Lung (tissue), 17 donors: ENCODE measurements at places on chromosomes 16 and 17. TPM values are rescaled to one million over a fixed set of nuclear protein-coding genes. Genes with fewer than 3 reads are reported as not detected.
A peak's percentile ranks its signal among the peaks of the same experiment; 100 is the strongest.

Gene SMIM36
- total RNA-seq = not detected

Gene PDK2
- total RNA-seq = 27.8 TPM

Gene RAB26
- 0.95 TPM for total RNA-seq

Gene NLRP1
- total RNA-seq = 29.2 TPM

Gene RANBP10
- 23.0 TPM for total RNA-seq

Gene NKD1
- total RNA-seq = 14.1 TPM

Gene ST6GALNAC2
- 20.8 TPM for total RNA-seq

Gene PPY
- total RNA-seq = not detected

GRCh38 chr16:51685498-51685897 lies 534.4 kb upstream of the SALL1 start:
- H3K4me1 ChIP-seq = no peaks in the 10 kb centered on the region
- no peak for DNase-seq
- no peaks in the 10 kb centered on the region for H3K36me3 ChIP-seq
- H3K27me3 ChIP-seq = no peaks in the 10 kb centered on the region
- H3K27ac ChIP-seq = no peak overlapping the region
- H3K4me3 ChIP-seq = no peak overlapping the region

DNA sequence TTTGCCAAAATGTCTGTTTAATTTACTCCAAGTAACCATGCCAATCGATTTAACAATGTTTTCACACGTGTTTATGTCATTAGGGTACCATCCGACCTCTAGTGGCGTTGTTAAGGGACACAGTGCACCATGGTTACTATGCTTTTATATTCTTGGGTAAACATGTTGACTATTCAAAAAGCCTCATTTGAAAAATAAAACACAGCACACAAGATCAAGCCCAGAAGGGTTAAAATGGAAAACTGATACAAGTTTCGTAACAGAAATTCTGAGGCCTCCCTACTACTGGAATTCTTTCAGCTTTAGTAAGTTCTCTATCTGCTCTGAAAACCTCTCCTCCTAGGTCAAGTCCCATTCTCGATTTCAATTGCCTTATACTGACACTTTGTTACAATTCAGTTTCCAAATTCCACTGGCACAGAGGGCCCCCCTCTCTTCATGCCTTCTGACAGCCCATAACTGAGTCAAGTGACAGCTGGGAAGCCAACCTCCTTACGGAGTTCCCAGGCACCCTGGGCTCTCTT lies 2.1 kb downstream of the CFAP20 start:
- no peak overlapping the region for H3K4me3 ChIP-seq
- H3K36me3 ChIP-seq = no peaks in the 10 kb centered on the region
- DNase-seq = peak; percentile 91
- H3K4me1 ChIP-seq = peaks cover 38% of the 10 kb centered on the region
- peak overlapping the region; percentile 52 for H3K27ac ChIP-seq
- no peaks in the 10 kb centered on the region for H3K27me3 ChIP-seq

DNA sequence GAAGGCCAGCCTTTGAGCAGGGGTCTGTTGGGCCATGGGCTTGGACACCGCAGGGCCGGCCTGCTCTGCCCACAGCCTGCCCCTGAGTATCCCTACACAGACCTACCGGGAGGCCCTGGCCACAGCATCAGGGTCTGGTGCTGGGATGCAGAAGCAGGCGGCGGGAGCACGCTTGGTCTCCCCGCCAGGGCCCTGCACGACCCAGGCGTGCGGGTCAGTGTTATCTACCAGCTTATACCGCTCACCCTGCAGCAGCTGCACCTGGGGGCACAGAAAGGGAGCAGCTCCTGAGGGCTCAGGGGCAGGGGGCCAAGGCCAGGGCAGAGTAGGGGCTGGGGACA lies 8.8 kb downstream of the EVPL start:
- no peak overlapping the region for H3K27ac ChIP-seq
- H3K4me3 ChIP-seq = no peak overlapping the region
- H3K36me3 ChIP-seq = no peaks in the 10 kb centered on the region
- peaks cover 2% of the 10 kb centered on the region for H3K4me1 ChIP-seq
- no peaks in the 10 kb centered on the region for H3K27me3 ChIP-seq
- no peak for DNase-seq

DNA sequence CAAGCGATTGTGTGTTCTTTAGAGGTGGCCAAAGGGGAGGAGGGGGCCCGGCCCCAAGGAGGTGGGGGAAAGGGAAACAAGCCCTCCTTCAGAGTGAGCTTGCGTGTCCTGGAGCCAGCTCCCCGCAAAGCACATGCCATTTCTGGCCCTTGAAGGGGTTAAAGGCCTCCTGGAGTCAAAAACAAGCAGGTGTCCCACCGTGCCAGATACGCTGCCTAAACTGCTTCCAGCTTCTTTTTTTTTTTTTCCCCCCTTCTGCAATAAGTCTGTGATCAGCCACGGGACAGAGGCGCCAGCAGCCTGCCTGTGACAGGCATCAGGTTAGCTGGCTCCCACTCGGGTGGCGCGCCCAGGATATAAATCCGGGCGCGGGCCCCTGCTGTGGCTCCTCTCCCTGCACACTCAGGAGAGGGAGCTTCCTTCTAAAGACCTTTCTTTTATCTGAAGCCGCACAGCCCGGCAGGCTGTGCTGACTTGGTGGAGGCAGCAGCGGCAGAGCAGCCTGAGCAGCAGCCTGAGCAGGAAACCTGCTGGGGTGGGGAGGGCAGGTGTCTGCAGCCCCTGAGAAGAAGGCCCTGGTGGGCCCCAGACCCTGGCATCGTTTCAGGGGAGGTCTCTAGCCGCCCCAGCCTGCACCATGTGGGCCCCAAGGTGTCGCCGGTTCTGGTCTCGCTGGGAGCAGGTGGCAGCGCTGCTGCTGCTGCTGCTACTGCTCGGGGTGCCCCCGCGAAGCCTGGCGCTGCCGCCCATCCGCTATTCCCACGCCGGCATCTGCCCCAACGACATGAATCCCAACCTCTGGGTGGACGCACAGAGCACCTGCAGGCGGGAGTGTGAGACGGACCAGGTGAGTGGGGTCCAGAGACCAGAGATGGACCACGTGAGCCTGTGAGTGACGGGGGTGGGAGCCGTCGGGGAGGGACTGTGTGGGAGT lies at the start of gene WFIKKN2:
Gene WFIKKN2 (plus strand): TSS at position 286 of the 934 bp plus-strand sequence. CDS start 352 bp downstream, at position 638.
- no peak within 1 kb of the TSS for H3K4me3 ChIP-seq
- peak; percentile 39 for DNase-seq
- H3K27ac ChIP-seq = no peak within 1 kb of the TSS

GRCh38 chr17:41498276-41498675 lies 7.1 kb downstream of the KRT13 start:
- no peak overlapping the region for H3K27ac ChIP-seq
- DNase-seq = no peak
- H3K36me3 ChIP-seq = no peaks in the 10 kb centered on the region
- no peaks in the 10 kb centered on the region for H3K27me3 ChIP-seq

GRCh38 chr17:57905875-57906455 lies 49.2 kb downstream of the CUEDC1 start:
- H3K4me3 ChIP-seq = no peak overlapping the region
- H3K36me3 ChIP-seq = peaks cover 2% of the 10 kb centered on the region
- no peak for DNase-seq

DNA sequence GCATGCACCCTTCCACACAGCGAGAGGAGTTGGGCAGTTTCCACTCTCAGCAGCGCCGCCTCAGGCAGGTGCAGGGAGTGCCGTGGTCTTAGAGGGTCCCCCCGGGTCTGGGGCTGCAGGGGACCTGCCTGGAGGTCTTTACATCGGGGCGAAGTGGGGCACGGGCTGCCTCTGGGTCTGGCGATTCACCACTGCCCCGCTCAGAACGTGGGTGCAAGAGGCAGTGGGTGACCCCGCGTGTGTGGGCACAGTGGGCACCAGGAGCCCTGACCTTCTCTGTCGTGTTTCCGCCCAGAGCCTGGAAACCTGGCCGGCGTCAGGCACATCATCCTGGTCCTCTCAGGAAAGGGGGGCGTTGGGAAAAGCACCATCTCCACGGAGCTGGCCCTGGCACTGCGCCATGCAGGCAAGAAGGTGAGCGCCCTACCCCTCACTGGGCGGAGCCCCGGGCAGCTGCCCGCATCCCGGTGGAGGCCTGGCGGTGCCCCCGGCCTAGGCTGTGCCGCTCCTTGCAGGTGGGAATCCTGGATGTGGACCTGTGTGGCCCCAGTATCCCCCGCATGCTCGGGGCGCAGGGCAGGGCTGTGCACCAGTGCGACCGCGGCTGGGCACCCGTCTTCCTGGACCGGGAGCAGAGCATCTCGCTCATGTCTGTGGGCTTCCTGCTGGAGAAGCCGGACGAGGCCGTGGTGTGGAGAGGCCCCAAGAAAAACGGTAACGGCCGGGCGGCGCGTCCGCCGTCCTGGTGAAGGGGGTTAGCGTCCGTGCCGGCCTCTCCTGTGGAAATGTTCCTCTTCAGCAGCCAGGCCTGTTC lies 3.7 kb downstream of the NUBP2 start:
- no peak for DNase-seq
- H3K27ac ChIP-seq = no peak overlapping the region
- no peaks in the 10 kb centered on the region for H3K4me1 ChIP-seq
- no peaks in the 10 kb centered on the region for H3K36me3 ChIP-seq

GRCh38 chr16:1613211-1613622 lies 1.1 kb downstream of the CRAMP1 start:
- no peak for DNase-seq
- H3K4me1 ChIP-seq = peaks cover 23% of the 10 kb centered on the region
- peaks cover 3% of the 10 kb centered on the region for H3K36me3 ChIP-seq
- no peaks in the 10 kb centered on the region for H3K27me3 ChIP-seq

DNA sequence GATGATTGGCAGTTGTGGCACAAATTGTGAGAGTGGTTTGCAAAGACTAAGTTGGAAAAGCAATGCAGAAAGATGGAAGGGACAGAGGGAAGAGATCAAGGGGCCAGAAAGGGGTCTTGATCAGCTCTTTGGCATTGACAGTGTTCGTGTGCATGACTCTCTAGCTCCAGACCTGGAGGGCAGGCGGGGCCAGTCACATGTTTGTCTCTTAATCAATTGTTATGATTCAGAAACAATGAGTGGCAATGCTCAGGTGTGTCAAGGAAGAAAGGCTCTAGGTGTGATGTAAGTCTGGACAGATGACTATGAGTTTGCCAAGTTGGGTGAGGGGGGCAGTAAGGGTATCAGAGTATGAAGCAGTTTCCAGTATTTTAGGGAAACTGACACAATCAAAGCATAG lies 32.1 kb downstream of the WSB1 start:
- H3K4me1 ChIP-seq = peaks cover 8% of the 10 kb centered on the region
- H3K4me3 ChIP-seq = no peak overlapping the region
- H3K36me3 ChIP-seq = no peaks in the 10 kb centered on the region
- no peak overlapping the region for H3K27ac ChIP-seq
- no peak for DNase-seq

GRCh38 chr16:49530427-49530970 lies 156.9 kb downstream of the C16orf78 start:
- H3K4me1 ChIP-seq = peaks cover 15% of the 10 kb centered on the region
- no peaks in the 10 kb centered on the region for H3K27me3 ChIP-seq
- no peak overlapping the region for H3K4me3 ChIP-seq
- H3K27ac ChIP-seq = no peak overlapping the region
- H3K36me3 ChIP-seq = no peaks in the 10 kb centered on the region

GRCh38 chr16:83554096-83554495 lies 253.7 kb upstream of the HSBP1 start:
- H3K27me3 ChIP-seq = no peaks in the 10 kb centered on the region
- no peaks in the 10 kb centered on the region for H3K36me3 ChIP-seq
- H3K27ac ChIP-seq = no peak overlapping the region
- no peak overlapping the region for H3K4me3 ChIP-seq
- no peak for DNase-seq
- no peaks in the 10 kb centered on the region for H3K4me1 ChIP-seq

DNA sequence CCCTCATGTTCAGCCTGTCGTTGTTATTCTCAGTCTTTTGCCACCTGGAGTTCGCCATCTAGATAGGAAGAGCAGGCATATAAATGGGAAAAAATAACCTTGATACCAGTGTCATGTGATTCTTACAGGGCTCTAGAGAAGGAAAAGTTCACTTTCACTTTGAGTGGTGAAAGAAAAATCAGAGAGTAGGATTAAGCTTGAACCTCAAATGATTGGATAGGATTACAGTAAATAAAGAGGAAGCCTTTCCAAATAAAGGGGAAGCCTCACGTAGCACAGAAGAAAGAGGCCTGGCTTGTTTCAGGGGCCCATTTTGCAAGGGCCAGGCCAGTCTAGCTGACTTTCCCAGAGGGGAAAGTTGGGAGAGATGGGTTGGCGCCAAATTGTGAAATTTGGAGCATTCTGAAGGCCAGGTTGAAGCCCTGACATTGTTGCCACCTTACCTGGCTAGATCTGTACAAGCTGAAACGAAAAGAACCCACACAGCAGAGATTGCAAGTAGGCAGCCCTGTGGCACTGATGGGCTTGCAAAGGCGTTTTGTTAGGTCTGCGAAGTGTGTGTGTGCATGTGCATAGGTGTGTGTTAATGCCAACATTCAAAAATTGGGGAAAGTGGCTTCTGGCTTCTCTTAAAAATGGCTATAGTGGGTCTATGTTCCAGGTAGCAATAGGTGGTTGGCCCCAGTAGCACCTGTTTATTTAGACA lies 38.8 kb downstream of the TMC6 start:
- no peak overlapping the region for H3K27ac ChIP-seq
- H3K27me3 ChIP-seq = no peaks in the 10 kb centered on the region
- no peak for DNase-seq
- H3K4me1 ChIP-seq = no peaks in the 10 kb centered on the region
- H3K36me3 ChIP-seq = peaks cover 34% of the 10 kb centered on the region
- H3K4me3 ChIP-seq = no peak overlapping the region
